Stimulated activated memory B cell treated with anti-CD40 and anti-IgM and Interleukin-4, amounts not matched to agents 10 μg/mL and 1 μg/mL and 100 μg/mL, for 72 hours (primary cell): ENCODE measurements at places on chromosomes 16 and 17.

DNA sequence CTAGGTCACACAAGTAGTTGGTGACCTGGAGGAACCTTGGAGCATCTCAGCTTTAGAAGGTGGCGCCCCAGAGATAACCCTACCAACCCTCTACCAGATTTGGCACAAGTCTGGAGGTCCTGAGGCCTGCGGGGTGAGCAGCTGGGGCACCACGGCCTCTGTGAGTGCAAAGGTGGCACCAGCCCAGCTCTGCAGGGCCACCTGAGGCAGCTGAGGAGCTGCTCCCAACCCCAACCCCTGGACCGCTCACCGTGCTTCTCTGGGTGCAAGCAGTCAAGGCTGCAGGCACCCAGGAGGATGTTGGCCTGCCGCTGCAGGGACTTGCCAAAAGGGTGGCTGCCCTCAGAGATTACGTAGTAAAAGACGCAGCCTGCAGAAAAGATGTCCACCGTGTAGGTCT is 28.4 kb upstream of the ICAM2 start:
- H3K4me1 ChIP-seq = no peaks in the 10 kb centered on the region
- H3K27me3 ChIP-seq = no peaks in the 10 kb centered on the region
- no peak for ATAC-seq
- no peak overlapping the region for H3K27ac ChIP-seq

DNA sequence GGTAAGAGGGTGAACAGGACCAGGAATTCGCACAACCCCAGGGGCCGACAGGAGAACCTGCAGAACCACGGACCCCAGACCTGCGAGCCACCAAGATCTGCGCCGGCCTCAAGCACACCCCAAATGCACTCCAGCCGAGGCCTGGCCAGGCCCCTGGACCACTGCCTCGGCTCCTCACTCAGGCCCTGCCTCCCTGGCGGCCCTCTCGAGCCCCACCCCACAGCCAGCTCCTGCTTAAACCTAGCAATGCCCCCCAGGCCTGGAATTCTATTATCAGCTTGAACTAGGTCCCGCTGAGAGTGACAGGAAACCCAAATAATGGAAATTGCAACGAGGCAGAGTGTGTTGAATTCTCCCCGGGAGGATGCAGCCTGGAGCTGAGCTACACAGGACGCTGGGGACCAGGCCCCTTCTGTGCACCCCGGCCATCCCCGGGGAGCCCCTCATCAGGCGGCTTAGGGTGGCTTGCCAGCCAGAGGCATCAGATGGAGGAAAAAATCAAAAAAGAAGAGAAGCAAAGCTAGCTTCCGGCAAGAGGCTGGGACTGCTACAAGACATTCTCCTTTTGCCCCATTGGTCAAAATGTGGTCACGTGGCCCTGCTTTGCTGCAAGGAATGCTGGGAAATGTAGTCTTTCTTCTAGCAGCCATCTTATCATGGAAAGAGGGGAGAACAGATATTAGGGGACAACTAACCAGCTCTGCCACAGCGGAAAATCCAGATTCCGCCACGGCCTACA is 2.4 kb upstream of the ENPP7 start:
- H3K27ac ChIP-seq = peak overlapping the region; percentile 86
- H3K4me3 ChIP-seq = peak overlapping the region; percentile 86
- H3K27me3 ChIP-seq = no peaks in the 10 kb centered on the region
- peaks cover 47% of the 10 kb centered on the region for H3K4me1 ChIP-seq

DNA sequence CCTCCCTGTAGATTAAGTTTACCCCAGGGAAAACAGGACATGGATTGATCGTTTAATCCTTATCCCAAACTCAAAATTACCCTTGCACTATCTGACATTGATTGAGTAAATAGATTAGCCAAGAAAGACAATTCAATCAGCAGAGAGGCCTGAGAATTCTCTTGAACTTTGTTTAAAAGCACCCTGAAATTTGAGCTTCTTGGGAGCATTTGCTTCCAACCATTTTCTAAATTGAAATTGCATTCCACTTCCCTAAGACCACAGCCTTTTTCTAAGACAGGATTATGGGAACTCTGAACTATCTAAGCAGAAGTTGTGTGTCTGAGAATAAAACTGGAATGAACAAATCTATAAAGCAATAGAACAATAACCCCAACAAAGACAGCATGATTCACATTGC is 76.6 kb upstream of the TNRC6A start:
- no peaks in the 10 kb centered on the region for H3K4me1 ChIP-seq
- no peak for ATAC-seq
- no peak overlapping the region for H3K27ac ChIP-seq
- H3K36me3 ChIP-seq = no peaks in the 10 kb centered on the region
- H3K27me3 ChIP-seq = no peaks in the 10 kb centered on the region

- H3K27ac ChIP-seq = no peak overlapping the region
- no peak for ATAC-seq
- no peak overlapping the region for H3K4me3 ChIP-seq
- H3K4me1 ChIP-seq = no peaks in the 10 kb centered on the region
- H3K27me3 ChIP-seq = no peaks in the 10 kb centered on the region
These were observed 74.8 kb upstream of the SALL1 start for GRCh38 chr16:51225878-51226277.

DNA sequence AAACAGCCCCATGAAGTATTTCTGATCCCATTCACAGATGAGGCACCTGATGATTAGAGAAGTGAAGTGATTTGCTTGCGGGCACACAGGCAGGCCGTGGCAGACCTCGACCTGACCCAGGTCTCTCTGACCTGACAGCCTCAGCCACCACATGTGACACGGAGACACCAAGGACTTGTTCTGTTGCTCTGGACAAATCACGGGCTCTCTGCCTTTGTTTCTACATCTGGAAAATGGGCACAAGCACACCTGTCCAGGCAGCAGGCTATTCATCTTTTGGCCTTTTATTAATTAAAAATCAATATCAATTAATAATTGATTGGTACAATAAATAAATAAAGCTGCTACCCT is 3.4 kb downstream of the MAP3K14 start:
- peak overlapping the region; percentile 89 for H3K4me3 ChIP-seq
- H3K27me3 ChIP-seq = no peaks in the 10 kb centered on the region
- ATAC-seq = no peak
- H3K4me1 ChIP-seq = peaks cover 71% of the 10 kb centered on the region

DNA sequence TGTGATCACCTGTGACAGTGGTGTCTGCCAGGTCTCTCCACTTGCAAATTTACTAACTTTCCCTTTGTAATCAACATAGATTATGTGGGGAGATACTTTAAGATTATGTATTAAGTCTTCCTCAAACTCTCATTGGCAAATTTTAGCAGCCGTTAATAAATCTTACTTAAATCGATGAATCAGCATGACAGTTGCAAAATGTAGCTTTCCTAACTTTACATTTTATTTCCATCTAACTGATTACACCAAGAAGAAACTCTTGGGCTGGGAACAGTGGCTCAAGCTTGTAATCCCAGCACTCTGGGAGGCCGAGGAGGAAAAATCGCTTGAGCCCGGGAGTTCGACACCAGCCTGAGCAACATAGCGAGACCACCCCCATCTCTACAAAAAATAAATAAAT is 23.3 kb upstream of the CPNE2 start:
- no peak overlapping the region for H3K4me3 ChIP-seq
- ATAC-seq = no peak
- H3K4me1 ChIP-seq = peaks cover 79% of the 10 kb centered on the region
- peaks cover 98% of the 10 kb centered on the region for H3K36me3 ChIP-seq
- peak overlapping the region; percentile 85 for H3K27ac ChIP-seq

GRCh38 chr17:46890638-46891037 is 32.3 kb upstream of the GOSR2 start:
- no peaks in the 10 kb centered on the region for H3K36me3 ChIP-seq
- H3K4me1 ChIP-seq = no peaks in the 10 kb centered on the region
- peaks cover 60% of the 10 kb centered on the region for H3K27me3 ChIP-seq
- no peak for ATAC-seq
- H3K27ac ChIP-seq = no peak overlapping the region

DNA sequence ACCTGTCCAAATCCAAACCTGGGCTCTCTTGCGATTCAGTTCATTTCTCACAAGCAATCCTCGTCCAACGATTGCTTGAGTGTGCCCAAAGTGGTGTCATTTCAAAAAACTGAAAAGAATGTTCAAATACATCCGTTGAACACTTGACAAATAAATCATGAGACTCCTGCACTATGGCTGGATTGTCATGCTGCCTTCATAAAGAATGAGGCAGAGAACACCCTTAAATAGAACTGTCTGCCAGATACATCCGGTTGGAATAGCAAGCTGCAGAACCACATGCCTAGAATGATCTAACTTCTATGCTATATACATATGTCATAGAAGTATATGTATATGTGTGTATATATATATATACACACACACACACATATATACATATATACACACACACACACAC is 55.4 kb upstream of the HAPSTR1 start:
- no peaks in the 10 kb centered on the region for H3K36me3 ChIP-seq
- H3K27ac ChIP-seq = no peak overlapping the region

DNA sequence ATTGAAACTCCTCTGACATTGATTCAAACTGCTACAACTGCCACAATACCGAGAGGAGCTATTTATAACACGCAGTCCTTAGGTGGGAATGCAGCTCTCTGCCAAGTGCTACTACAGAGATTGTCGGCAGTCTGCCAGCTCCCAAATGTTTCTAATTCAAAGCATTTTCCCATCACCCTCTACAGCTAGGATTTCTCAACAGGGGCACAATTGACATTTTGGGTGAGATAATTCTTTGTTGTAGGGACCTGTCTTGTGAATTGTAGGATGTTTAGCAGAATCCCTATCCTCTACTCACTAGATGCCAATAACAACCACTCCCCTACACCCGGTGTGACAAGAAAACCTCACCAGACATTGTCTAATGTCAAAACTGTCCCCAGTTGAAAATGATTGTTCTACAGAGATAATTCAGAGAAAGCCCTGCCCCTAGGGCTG is 7.8 kb upstream of the N4BP1 start:
- ATAC-seq = no peak
- H3K4me3 ChIP-seq = no peak overlapping the region
- H3K4me1 ChIP-seq = peaks cover 28% of the 10 kb centered on the region
- no peaks in the 10 kb centered on the region for H3K27me3 ChIP-seq

DNA sequence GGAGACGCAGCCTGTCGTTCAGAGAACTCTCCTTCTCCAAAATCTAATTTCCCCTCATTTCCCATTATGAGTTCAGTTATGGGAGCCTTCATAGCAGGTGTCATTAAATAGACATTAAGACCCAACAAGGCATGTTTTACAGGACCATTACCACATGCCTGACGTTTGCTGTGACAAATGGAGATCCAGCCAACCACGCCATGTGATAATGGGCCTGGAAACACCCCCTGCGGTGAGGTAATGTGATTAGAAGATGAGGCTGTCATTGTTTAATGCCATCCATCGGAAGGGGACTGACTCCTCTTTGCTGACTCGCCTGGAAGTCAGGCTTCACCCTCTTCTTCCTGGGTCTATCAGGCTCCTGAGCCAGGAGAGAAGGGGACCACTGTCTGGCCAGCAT is 76.9 kb downstream of the WSCD1 start:
- peaks cover 22% of the 10 kb centered on the region for H3K27me3 ChIP-seq
- no peaks in the 10 kb centered on the region for H3K36me3 ChIP-seq
- no peak for ATAC-seq
- H3K4me3 ChIP-seq = no peak overlapping the region

DNA sequence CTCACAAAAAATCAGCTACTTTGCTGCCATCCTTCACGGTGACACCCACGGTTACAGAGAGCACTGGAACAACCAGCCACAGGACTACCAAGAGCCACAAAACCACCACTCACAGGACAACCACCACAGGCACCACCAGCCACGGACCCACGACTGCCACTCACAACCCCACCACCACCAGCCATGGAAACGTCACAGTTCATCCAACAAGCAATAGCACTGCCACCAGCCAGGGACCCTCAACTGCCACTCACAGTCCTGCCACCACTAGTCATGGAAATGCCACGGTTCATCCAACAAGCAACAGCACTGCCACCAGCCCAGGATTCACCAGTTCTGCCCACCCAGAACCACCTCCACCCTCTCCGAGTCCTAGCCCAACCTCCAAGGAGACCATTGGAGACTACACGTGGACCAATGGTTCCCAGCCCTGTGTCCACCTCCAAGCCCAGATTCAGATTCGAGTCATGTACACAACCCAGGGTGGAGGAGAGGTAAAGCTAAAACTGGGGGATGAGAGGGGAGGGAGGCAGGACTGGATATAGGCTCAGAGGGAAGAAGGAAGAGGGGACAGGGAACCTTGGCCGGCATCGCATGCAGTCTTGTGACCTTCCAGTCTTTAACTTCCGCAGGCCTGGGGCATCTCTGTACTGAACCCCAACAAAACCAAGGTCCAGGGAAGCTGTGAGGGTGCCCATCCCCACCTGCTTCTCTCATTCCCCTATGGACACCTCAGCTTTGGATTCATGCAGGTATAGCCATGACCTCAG is 581 bp downstream of the CD68 start:
- peaks cover 58% of the 10 kb centered on the region for H3K36me3 ChIP-seq
- peak overlapping the region; percentile 57 for H3K4me3 ChIP-seq
- peak; percentile 0 for ATAC-seq
- H3K27ac ChIP-seq = peak overlapping the region; percentile 96
- H3K4me1 ChIP-seq = peaks cover 78% of the 10 kb centered on the region

GRCh38 chr17:64006361-64007088 is 8.4 kb downstream of the PRR29 start:
- H3K4me1 ChIP-seq = peaks cover 53% of the 10 kb centered on the region
- peaks cover 56% of the 10 kb centered on the region for H3K36me3 ChIP-seq
- H3K4me3 ChIP-seq = no peak overlapping the region
- H3K27me3 ChIP-seq = no peaks in the 10 kb centered on the region
- ATAC-seq = no peak

DNA sequence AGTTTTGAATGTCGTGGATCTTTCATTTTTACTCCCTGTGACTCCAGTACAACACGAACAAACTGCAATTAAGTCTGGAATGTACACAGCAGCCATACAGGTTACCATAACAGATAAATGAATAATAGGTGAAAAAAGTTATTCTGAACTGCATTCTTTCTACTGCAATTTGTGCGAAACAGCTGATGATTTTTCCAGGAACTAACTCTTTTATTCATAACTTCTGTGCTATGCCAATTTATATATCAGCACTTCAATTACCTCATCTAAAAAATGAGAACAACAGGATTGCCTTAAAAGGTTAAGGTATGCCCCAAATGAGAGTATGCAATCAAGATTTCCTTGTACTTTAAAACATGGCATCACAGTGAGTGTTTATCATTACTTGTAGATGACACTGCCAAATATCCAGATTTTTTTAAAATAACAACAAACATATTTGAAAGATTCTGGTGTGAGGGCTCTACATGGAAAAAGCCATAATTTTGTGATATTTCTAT is 238.9 kb downstream of the CDH8 start:
- no peak overlapping the region for H3K4me3 ChIP-seq
- H3K27ac ChIP-seq = no peak overlapping the region
- no peak for ATAC-seq
- H3K27me3 ChIP-seq = no peaks in the 10 kb centered on the region
- H3K4me1 ChIP-seq = no peaks in the 10 kb centered on the region
- no peaks in the 10 kb centered on the region for H3K36me3 ChIP-seq

GRCh38 chr17:67569015-67569451 is 148.7 kb upstream of the NOL11 start:
- peaks cover 55% of the 10 kb centered on the region for H3K4me1 ChIP-seq
- peak overlapping the region; percentile 87 for H3K27ac ChIP-seq
- H3K36me3 ChIP-seq = peaks cover 21% of the 10 kb centered on the region
- ATAC-seq = peak; percentile 67
- H3K4me3 ChIP-seq = peak overlapping the region; percentile 57
